A172 (cell line): ENCODE measurements at places on chromosomes 13 and 19. TPM values are rescaled to one million over a fixed set of nuclear protein-coding genes. Genes with fewer than 3 reads are reported as not detected.
A peak's percentile ranks its signal among the peaks of the same experiment; 100 is the strongest.

C1QTNF9 gene
- total RNA-seq, result not detected in 2 replicates

GRCh38 chr13:79522583-79522982 lies 41.6 kb downstream of the NDFIP2 start:
- peak; percentile 40 for DNase-seq

DNA sequence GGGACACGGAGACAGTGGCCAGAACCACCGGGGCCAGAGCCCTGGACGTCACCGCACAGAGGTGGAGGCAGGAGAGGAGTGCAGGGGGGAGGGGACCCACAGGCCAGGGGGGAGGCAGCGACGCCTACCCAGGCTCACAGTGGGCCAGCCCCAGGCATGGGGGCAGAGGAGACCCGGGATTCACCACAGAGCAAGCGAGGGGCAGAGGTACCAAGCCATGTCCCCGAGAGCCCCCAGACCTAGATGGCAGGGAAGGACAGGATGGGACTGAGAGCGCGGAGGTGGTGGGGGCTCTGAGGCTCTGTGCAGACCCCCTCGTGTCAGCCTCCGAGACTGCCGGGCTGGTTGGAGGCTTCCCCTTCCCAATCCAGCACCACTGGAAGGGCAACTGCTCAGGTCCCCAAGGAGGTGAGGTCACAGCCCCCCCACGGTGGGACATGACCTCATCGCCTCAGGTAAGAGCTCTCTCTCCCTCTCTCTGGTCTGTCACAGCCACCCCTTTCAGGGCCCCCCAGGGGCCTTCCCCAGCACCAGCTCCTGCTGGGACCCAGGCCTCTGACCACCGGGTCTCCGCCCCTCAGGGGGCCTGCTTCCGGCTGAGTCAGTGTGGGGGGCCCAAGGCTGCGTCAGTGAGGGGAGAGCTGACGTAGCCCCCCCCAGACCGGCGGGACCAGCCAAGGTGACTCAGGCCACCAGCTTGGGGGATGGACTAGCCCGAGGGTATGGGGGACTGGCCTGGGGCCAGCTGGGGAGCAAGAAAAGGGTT lies 2.2 kb upstream of the IL11 start:
- peak; percentile 69 for DNase-seq

DNA sequence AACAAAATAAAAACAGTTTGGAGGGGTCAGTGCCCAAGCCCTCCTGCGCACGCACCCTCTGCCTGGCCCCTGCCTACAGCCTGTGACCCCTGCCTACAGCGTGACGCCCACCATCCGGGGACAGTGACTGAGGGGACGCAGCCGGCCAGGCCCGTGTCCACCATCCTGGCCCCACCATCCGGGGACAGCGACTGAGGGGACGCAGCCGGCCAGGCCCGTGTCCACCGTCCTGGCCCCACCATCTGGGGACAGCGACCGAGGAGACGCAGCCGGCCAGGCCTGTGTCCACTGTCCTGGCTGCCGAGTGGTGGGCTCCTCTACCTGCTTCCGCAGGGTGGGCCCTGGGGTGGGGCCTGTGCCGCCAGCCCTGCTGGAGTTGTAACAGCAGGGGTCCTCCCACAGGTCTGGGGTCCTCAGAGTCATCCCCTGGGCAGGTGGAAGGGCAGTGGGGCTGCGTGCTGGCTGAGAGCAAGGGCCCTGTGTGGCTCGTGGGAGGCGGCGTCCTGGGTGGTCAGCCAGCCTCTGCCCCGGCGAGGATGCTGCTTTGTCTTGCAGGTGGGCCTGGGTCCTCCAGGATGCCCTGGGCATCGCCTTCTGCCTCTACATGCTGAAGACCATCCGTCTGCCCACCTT lies 14.3 kb downstream of the SPPL2B start:
- no peak for DNase-seq

DNA sequence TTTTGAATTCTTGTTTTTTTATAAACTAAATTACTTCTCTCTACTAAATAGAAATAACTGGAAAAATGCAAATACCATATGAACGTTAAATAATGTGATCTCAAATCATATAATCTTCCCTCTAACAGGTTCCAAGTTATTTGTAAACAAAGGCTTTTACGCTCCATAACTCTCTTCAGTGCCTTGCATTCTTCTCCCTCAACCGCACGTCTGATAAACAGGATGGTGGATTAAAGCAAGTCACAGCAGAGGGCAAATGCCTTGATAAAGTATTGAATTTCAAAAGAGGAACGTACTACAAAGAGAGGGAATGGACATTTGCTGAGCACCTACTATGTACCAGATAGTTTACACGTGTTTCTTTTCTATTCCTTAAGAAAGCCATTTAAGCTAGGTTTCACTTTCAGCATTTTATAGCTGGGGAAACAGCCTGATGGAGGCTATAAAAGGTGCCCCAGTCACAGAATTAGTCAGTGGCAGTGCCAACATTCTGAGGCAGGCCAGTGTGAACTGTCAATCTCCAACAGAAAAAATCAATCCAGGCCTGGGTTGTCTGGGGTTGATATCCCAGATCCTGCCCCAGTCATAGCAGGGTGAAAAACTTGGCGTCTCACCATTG lies 15.8 kb downstream of the MRPS31 start:
- no peak for DNase-seq
